ENCODE measurements at places on chromosomes 12 and 14. TPM values are rescaled to one million over a fixed set of nuclear protein-coding genes. Genes with fewer than 3 reads are reported as not detected.

Gene PDE3A
- total RNA-seq, result 33.4 TPM

Gene MMP17
- 2.0 TPM for total RNA-seq

Gene DHRS2
- total RNA-seq, result 146 TPM

Gene PLEKHH1
- 1.2 TPM for total RNA-seq

Gene CPNE6
- not detected for total RNA-seq

Gene RDH12
- total RNA-seq, result not detected

Gene AVPR1A
- total RNA-seq, result 0.39 TPM

Gene KCNH3
- total RNA-seq, result not detected

Gene GOLGA3
- total RNA-seq, result 161 TPM

Gene SYNJ2BP
- 13.0 TPM for total RNA-seq

Gene KCNH5
- total RNA-seq, result 1.2 TPM

Gene KRT8
- 3,634 TPM for total RNA-seq

Gene GRIP1
- total RNA-seq, result 4.7 TPM

Gene SBNO1
- 20.7 TPM for total RNA-seq

Gene MYH6
- not detected for total RNA-seq

Gene TAS2R7
- total RNA-seq, result not detected

All from placental epithelial cell (primary cell).